M059J (cell line): ENCODE measurements at places on chromosomes 12 and 14.

DNA sequence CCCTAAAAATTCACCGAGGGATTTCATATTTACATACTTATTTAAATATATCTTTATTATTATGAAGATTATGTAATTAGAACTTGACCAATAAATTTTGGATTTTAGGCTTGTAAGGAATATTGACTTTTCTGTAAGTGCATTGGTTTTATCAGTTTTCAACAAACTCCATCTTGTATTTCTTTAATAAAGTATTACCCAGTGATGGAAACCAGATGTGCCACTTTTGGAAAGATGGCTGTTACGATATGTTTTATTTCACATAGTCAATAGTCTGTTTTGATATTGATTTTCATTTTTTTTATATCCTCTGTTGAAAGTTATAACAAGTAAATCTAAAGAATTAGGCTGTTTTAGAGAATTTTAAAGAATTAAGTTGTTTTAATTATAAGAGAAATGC, 1.8 kb downstream of the MON2 start:
- no peak for DNase-seq

- DNase-seq: peak; percentile 65
Observed at GRCh38 chr12:78192979-78193378, 362.3 kb downstream of the NAV3 start.

DNA sequence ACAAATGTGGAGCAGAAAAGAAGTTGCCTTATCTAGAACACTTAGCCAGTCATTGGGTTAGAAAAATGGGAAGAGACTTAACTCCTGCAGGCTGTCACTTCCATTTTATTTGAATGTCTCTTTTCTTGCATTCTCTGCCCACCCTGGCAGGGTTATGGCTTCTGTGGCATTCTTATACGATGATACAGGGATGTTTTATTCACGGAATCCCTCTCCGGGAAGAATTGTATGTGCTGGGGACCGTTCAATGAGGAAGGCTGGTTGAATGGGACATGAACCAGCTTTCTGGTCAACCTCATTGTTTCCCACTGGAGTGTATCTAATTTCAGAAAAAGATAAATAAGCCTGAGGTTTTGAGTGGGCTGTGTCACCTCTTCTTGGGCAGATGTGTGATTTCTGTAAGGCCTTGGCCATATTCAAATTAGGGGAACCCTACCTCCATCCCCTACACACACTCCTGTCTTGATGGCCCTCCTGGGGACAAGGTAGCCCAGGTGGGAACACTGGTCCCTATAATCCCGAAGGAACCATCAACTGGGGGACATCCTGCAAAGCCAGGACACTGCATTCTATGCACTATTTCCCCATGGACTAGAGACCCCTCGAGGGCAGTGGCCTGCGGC, 174.8 kb upstream of the GSC start:
- DNase-seq: no peak

DNA sequence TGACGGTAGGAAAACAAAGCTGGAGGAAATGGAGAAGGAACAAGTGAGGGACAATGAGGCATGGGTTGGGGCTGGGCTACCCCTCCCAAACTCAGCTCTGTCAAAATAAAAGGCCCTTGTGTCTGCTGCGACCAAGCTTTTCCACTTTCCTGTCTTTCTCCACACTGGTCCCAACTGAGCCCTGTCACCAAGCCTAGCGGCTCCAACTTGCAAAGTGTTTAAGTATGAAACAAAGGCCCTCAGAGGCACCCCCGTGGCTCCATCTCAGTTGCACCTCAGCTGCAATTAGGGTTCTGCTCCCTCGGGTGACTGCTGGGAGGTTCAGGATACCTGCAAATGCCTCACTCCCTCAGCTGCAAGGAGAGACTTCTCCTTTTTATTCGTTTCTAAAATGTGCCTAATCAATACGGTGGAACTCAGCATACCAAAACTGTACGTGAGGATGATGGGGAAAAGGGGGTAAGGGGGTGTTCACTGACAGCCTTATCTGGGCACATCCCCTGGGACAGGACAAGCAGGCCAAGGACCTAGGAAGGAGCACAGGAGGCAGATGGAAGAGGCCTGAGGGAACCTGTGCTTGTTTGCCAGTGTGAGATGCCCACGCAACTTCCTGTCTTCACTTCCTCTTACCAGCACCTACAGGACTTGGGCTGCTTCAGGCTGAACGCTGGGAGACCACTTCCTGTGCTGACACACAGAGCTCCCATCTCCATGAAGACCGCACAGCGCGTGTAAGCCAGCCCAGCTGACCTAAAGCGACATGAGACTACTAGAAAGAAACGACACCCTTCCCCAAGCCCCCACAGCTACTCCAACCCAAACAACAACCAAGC, 8.9 kb downstream of the VAMP1 start:
- DNase-seq: no peak

DNA sequence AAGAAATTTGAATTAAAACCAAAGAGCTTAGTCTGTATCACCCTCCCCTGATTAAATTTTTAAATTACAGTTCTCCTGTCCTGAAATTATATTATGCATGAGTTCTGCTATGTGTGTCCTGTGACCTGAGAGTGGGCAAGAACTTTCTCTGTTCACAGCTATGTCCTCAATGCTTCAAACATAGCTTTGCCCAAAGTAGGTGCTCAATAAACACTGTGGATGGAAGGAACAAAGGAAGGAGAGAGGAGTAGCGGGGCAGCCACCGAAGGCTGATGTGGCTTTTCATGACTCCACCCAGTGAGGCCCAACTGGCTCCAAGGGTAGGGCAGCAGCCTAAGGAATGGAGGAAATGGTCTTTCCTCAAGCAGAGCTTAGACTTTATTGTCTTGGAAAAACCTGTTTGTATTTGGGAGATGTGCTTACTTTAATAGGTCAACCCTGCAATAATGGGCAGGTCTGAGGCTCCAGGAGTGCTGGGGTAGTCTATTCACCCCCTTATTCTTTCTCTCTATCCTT, 7.6 kb upstream of the MARK3 start:
- no peak for DNase-seq

DNA sequence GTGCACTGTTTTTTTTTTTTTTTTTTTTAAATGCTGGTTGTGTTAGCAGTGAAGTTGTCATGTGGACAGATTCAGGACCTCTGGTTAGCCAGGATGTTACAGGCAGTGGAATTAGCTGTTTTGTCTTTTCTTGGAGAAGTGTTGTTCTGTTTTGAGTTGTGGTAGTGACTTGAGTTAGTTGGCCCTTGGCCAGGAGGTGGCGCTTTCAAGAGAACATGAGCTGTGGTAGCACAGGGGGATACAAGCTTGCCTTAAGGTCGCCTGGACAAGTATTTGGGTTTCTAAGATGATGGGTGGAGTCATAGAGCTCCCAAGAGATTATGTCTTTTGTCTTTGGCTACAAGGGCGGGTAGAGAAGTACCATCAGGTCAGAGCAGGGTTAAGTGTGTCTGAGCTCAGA, 33.3 kb upstream of the CCDC198 start:
- no peak for DNase-seq

- DNase-seq: no peak
Observed at GRCh38 chr12:110763583-110763982, 20.9 kb upstream of the PPP1CC start.

DNA sequence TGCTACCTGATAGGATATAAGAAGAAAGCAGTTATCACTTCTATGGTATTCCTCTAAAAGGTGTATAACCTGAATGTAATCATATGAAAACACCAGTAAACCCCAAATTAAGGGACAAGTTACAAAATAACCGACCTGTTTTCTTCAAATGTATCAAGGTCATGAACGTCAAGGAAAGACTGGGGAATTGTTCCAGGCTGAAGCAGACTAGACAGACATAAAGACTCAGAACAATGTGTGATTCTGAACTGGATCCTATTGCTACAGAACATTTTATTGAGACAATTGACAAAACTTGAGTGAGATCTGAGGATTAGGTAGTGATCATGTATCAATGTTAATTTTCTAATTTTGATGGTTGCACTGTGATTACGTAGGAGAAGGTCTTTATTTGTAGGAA, 15.4 kb upstream of the LRP6 start:
- DNase-seq: no peak

DNA sequence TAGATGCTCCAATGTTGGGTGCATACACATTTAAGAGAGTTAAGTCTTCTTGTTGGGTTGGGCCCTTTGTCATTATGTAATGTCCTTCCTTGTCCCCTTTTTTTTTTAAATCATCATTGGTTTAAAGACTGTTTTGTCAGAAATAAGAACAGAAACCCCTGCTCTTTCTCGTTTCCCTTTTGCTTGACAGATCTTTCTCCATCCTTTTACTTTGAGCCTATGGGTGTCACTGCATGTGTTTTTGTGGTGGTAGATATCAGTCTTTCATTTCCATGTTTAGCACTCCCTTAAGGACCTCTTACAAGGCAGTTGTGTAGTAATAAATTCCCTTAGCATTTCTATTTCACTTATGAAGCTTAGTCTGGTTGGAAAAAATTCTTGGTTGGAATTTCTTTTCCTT, 47.4 kb downstream of the RTN1 start:
- no peak for DNase-seq

DNA sequence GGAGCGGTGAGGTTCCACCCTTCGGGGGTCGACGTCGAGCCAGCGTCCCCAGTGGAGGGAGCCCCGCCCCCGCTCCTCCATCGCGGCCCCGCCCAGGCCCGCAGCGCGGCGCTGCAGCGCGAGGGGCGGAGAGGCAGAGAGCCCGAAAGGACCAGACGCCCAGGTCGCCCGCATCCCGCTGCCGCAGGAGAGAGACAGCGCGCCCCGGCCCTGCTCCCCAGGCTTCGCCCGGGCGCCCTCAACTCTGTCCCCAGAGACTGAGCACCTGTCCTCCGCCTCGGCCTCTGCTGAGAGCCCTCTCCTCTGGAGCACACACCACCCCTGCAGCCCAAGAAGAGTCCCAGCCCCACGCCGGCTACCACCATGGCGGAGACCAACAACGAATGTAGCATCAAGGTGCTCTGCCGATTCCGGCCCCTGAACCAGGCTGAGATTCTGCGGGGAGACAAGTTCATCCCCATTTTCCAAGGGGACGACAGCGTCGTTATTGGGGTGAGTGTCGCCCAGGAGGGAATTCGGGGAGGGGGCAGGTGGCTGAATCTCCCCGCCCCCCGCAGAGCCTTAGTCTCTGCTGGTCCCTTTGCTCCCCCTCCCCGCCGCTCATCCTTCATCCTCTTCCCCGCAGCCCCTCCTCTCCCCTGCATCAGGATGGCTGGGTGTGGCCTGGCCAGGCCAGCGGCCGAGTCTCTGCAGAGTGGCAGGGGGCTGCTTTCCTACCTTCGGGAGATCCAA, at the start of gene KIF5A:
Gene KIF5A, plus strand, starts transcription at position 136 of the 732 bp plus-strand sequence. Its CDS starts 228 bp downstream, at position 364.
- DNase-seq: peak; percentile 18

- DNase-seq: peak; percentile 49
Observed at GRCh38 chr14:62745496-62745895, 299.8 kb downstream of the KCNH5 start.

DNA sequence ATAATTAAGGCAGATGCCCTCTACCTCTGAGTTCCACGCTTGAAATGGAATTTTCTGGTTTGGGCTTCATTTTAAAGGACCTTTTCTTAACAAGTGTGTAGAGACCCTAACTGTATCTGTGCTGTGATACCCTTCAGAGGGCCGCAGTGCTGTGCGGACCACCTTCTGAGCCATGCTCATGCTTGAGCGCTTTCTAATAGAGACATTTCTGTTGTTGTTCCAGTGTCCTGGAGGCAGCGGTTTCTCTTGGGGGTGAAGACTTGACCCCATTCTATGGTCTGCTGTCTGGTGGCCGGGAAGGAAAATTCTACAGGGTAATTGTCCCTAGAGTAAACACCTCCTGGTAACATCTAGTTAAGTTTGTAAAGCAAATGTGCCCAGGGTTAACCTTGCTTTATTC, 46.7 kb upstream of the BCL7A start:
- no peak for DNase-seq
